Bladder microvascular endothelial cell (primary cell): ENCODE measurements at places on chromosomes 12 and 14. TPM values are rescaled to one million over a fixed set of nuclear protein-coding genes. Genes with fewer than 3 reads are reported as not detected.

The CCDC177 gene
- not detected in 2 replicates for total RNA-seq

The HSPB8 gene
- 1.1 and 1.9 TPM in 2 replicates for total RNA-seq

The SIX1 gene
- under 0.01 and 0.06 TPM in 2 replicates for total RNA-seq

The ABCD2 gene
- not detected in 2 replicates for total RNA-seq
